ENCODE measurements at places on chromosomes 3 and 15.

DNA sequence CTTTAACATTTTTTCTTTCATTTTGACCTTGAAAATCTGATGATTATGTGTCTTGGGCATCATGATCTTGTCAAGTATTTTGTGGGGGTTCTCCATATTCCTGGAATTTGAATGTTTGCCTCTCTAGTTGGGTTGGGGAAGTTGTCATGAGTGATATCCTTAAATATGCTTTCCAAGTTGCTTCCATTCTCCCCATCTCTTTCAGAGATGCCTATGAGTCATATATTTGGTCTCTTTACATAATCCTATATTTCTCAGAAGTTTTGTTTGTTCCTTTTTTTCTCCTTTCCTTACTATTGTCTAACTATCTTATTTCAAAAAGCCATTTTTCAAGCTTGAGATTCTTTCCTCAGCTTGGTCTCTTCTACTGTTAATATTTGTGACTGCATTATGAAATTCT lies 69.0 kb upstream of the CCDC80 start:
- no peak for DNase-seq

DNA sequence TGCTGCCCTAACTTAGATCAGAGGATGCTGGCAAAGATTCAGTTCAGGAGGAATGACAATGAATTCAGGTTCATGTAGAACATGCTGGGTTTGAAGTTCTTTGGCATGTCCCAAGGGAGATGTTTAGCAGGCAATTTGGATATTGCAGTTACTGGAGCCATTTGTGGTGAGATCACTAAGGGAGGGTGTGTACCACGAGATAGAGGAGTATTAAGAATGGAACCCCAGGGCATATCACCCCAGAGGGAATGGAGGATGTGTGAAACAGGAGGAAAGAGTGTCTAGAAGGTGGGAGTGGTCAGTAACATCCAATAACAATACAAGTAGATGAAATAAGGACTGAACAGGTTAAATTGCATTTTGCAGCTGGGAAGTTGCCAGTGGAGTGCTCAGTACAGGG lies 87.1 kb downstream of the CCR1 start:
- DNase-seq = no peak

DNA sequence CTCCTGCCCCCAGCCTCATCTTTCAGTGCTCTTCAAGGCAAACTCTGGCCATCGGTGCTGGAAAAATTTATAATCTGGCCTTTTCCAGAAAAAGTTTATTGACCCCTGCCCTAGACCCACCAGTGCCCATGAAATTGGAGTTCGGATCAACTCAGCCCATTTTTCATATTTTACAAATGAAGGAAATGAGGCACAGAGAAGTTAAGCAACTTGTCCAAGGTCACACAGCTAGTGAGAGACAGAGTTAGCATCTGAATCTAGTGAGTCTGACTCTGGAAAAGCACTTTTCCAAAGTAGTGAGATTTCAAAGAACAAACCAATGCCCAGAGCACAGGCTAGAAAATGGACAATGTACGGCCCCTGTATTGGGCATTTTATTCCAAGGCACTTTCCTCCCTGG lies 69.4 kb upstream of the TLE3 start:
- no peak for DNase-seq

GRCh38 chr3:179181993-179182551 lies 33.9 kb downstream of the PIK3CA start:
- peak; percentile 47 for DNase-seq

GRCh38 chr3:50245251-50245745 lies 9.3 kb downstream of the GNAI2 start:
- no peak for DNase-seq

GRCh38 chr15:40787344-40787841 lies 17.6 kb downstream of the C15orf62 start:
- DNase-seq = no peak

DNA sequence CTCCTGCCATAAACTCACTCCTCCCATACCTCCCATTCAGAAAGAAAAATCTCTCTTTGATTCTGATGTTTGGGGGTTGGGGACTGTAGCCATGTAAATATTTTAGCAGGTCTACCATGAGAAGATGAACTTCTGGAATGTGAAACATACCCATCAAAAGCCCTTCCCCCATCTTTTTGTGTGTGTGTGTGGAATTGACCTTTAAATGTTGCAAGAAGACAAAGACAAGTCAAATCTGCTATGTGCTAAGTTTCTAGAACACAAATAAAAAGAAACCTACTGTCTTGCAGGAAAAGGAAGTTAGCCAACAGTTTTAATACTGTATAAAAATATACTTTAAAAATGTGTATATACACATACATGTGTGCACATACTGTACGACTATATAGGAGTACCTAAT lies 29.7 kb upstream of the USP50 start:
- no peak for DNase-seq

- DNase-seq = no peak
These were observed 6.6 kb upstream of the ZNF148 start for GRCh38 chr3:125381743-125382142.

- no peak for DNase-seq
These were observed 29.6 kb downstream of the TMEM39A start for GRCh38 chr3:119433613-119434325.

DNA sequence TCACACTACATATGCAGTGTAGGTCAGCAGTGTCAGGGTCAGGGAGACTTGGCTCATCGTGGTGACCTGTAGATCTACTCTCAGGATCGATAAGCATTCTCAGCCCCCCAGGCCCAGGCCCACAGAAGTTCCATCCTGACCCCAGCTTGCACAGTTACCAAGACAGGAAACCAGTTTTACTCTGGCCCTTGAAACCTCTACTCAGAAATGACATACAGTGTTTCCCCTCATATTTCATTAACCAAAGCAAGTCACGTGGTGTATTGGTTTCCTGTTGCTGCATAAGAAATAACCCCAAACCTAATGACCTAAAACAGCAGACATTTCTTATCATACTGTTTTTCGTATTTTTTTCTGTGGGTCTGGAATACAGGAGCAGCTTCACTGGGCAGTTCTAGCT lies 242.2 kb downstream of the SLCO3A1 start:
- DNase-seq = peak; percentile 32

DNA sequence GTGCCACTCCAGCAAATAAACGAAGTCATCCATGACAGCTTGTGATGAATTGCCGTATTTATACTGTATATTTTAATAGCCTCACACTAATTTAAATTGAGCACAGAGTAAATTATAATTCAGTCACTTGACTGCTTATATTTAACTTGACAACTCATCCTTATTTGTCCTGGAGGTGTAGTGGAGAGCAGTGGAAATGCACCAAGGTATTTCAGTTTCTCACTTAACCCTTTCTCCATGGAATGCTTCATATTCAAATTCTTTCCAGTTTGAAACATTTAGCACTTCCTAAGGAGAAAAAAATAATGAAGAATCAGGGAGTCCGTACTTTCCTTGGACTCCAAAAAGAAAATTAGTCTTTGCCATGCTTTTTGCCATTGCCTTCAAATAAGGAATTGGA lies 99.0 kb downstream of the MAP2K5 start:
- no peak for DNase-seq

DNA sequence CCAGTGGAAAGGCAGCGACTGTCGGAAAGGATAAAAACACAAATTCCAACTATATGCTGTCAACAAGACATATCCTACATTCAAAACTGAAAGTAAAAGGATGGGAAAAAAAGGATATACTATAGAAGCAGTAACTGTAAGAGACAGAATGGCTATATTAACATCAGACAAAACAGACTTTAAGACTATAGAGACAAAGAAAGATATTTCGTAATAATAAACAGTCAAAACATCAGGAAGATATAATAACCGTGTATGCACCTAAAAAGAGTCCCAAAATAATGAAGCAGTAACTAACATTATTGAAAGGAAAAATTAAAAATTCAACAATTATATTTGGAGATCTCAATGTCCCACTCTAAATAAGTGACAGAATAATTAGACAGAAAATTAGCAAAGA lies 48.2 kb downstream of the ZNF148 start:
- DNase-seq = no peak

DNA sequence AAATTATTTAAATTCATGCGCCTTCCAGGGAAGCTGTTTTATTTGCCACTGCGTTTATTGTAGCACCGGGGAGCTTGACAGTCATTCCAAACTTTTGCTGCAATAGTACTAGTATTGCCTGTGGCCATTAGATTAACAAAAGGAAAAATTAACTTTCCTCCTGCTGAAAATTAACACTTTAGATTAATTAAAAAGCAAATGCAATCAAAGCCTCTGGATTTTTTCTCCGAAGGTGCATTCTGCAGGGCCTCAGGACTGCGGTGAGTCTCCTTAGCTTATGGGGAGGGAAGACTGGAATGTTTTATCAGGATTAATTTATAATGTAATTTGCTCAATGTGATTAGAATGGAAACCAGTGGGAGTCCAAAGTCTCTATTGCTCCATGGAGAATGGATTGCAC lies 456.4 kb upstream of the CFAP20DC start:
- no peak for DNase-seq

DNA sequence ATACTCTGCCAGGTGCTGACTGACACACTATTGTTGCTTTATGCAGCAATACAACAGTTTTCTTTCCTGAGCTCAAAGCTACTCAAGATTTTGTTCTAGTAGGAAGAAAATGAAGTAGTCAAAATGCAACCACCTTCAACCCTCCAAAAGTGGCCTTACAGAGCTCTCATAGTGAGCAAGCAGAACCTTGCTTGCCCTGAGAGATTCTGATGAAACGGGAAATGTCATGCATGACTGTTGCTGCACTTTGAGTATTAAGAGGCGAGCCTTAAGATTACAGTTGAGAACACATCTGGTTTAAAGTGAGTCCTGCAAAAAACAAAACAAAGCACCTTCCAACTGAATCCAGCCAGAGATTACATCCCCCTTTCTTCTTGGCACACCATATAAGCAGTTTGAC lies 29.7 kb downstream of the MINDY4B start:
- no peak for DNase-seq
